ENCODE measurements at places on chromosomes 5 and 9.
A peak's percentile ranks its signal among the peaks of the same experiment; 100 is the strongest.

DNA sequence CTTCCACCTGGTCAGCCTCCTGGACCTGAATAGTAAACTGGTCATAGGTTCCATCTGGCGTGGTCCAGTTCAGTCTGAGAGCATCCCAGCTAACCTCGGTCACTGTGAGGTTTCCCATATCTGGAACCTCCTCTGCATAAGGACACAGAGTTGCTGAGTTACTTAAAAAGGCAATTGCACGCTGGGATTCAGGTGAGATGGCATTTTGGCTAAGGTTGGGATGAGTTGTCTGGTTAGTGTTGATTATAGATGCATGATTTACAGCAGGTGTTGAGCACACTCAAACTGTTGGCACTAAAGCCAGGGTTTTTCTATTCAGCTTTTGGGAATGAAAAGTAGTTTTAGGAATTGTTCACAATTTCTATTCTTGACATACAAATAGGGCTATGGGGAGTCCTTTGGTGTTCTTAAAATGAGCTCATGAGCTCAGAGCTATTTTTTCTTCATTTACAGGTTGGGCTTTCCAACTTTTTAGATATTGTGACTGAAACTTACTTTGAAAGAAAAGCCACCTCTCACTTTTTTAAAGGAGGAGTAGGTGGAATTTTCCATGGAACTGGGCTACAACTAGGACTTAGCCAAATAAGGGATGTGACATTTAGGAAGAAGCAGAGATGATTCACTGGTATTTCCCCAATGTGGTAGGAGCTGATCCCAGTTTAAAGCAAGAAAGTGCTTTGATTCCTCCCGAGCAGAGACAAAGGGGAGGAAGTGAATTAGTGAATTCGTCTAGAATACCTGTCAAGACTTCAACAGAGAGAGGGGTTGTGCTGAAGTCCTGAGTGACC lies 54.7 kb downstream of the TNC start:
- DNase-seq = no peak

GRCh38 chr5:178392931-178393394 lies 160.4 kb upstream of the PHYKPL start:
- DNase-seq = no peak

GRCh38 chr5:169012450-169012849 lies 288.5 kb downstream of the SLIT3 start:
- no peak for DNase-seq

DNA sequence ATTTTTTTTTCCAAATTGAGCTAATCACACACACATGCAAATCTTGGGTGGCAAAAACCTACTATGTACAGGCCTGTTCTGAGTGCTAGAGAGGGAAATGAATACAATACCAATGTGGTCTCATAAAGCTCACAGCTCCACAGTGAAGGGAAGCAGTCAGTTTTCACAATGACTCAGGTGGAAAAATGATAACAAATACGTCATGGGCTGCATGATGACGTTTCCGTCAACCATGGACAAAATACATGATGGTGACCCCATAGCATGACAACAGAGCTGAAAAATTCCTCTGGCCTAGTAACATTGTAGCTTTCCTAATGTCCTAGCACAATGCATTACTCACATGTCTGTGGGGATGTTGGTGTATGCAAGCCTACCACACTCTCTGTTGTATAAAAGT lies 252.5 kb downstream of the TRIM32 start:
- DNase-seq = no peak

DNA sequence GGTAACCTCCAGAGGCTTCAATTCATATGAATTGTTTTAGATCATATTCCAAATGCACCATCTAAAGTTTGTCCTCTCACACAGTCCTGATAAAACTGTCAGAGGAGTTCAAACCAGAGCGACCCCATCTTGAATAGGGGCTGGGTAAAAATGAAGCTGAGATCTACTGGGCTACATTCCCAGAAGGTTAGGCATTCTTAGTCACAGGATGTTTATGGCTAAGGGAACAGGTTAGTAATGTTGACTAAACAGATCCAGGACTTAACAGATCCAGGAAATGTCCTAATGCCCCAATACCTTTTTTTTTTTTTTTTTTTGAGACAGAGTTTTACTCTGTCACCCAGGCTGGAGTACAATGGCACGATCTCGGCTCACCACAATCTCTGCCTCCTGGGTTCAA lies 192.6 kb upstream of the PRDM9 start:
- DNase-seq = peak; percentile 1

DNA sequence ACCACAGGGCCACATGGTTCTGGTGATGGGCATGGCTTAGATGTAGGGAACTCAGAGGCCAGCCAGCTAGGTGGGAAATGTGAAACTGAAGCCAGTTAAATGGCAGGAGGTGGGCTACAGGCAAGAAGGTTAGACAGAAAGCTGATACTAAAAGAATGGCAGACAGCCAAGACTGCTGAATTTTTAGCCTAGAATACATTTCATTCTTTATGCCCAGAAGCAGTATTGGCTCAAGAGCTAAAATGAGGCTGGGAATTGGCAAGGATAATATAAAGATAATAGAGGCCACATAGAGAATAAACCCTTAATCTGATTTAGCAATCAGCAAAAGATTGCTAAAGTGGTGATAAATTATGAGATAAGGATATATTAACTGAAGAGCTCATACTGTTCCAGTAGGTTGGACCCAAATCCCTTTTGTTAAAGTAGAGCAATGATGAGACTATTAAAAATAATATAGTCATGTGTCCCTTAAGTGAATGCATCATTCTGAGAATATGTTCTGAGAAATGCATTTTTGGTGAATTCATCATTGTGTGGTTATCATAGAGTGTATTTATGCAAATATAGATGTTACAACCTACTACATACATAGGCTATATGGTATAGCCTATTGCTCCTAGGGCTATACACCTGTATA lies 234.3 kb downstream of the CHSY3 start:
- peak; percentile 34 for DNase-seq

DNA sequence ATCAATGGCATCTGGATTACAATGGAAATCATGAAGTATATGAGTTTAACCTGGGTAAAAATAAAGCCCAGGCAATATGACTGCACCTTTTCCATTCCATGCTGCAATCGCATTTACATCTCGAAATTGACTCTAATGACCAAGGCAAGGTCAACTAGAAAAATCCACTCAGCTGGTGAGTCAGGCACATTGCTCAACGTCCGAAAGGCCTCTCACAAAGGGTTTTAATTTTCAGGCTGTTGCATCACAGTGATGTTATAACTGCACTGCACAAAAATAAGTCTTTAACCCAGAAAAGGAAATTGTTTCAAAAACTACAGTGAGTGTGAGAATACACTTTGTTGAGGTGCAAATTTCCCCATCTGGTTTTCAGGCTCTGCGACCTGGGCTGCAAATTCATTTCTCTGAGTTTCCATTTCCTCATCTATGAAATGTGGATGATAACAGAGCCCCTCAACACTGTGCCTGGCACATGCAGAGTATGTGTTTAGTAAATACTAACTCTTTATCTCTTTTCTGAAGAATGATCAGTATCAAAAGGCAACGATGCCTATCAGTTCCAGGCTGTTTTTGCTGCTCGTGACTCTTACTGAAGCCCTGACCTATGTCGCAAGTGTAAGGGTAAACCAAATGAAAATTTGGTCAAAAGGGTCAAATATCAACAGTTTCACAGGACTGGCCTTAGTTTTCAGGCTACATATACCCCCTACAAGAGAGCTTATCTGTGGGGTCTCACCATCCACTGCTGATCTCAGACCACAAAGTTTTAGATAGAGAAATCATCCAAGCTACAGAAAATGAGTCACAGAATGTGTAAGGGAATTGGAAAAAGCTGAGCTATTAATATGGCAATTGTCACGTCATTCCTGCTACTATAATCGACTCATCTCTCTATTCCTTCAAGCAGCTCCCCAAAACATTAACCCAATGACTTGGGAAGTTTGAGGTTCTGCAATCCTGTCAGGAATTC lies 4.1 kb downstream of the NFIL3 start:
- DNase-seq = peak; percentile 89

DNA sequence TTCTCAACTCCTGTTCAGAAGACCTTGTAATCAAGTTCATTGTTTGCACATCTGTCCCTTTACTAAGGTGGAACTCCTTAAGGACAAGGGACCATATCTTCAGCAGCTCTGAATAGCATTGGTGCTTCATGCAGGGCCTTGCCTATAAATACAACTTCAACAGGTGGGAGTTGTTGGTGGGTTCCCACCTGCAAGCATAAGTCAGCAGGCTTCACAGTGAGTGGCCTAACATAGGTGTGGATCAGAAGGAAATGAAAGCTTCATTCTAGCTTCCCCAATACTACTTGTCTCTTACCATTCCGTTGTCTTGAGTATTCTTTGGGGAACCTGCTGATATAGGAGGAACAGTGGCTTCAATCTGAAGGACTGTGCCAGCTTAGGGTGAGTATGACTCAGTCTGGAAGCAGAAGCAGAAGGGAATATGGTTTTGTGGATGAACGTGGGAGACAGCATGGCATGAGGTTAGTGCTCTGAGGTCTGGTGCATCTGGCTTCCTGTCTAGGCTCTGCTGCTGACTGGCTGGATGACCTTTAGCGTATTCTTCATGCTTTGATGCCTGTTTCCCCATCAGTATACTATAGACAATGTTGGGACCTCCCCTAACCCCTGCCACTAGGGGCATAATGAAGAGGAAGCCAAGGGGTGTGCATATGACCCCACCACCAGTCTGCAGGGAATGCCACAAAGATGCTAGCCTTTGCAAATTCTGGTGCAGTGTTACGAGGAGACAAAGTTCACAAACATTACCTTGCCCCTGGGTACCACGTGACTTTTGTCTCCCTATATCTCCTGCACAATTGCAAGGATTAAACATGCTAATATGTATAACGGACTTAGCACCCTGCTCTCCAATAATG lies 192.3 kb downstream of the PALM2AKAP2 start:
- DNase-seq = no peak

DNA sequence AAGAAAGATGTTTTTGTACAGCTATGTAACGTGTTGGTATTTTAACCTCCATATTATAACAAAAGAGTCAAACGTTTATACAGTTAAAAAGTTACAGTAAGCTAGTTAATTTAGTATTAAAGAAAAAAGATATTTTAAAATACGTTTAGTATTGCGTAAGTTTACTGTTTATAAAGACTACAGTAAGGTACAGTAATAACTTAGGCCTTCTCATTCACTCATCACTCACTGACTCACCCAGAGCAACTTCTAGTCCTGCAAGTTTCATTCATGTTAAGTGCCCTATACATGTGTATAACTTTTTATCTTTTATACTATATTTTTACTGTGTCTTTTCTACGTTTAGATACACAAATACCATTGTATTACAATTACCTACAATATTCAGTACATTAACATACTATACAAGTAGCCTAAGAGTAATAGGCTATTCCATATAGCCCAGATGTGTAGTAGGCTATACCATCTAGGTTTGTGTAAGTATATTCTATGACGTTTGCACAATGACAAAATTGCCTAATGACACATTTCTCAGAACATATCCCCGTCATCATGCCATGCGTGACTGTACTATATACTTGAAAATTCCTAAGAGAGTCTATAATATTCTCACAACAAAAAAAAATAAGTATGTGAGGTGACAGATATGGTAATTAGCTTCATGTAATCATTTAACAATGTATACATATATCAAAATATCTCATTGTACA lies 33.8 kb downstream of the ERP44 start:
- peak; percentile 60 for DNase-seq

DNA sequence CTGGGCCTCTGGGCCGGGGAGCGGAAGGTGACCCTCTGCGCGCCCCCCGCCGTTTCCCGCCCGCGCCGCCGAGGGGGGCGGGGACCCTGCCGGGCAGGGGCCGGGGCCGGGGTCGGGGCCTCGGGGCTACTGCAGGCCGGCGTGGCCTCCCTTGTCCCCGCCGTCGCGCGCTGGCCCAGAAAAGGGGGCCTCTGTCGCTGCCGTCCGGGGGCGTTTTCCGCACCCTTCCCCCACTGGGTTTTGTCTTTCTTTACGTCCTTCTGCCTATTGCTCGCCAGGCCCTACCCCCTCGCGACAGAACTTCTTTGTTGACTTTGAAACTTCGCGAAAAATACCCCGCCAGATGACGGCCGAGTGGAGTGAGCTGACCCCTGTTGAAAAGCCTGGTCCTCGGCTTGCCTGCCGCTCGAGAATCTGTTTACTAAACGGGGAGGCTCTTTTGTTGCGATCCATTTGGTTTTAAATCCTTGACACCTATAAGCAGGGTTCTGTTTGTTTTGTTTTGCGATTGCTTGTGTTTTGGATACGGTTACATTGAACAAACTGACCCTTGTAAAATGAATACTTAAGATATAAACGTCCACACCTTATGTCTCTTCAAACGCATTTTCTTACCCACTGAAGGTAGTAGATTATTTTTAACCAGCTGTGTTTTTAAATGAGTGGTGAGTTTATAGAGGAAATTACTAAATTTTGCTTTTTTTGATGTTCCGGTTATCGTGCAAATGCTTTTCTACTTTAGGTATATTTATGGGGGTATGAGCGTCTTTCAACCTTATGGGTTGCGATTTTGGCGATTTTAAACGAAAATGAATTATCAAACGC lies 765 bp downstream of the MARCHF6 start:
- no peak for DNase-seq

DNA sequence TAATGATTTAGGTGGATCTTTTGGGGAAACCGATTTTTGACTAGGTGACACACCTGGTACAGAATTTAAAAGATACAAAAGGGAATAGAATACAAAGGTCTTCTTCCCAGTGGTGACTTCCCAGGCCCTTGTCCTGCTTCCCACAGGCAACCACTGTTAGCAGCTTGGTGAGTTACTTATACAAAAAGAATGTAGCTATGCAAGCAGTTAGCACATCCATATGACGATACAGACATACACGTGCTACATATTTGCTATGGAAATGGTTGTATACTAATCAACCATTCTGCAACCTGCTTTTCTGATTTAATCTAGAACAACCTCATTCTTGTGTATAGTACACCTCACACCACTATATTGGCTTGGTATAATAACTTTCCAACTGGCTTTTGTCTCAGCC lies 51.0 kb downstream of the OTULIN start:
- peak; percentile 21 for DNase-seq

GRCh38 chr9:111598733-111599091 lies 735 bp downstream of the PTGR1 start:
- DNase-seq = no peak

DNA sequence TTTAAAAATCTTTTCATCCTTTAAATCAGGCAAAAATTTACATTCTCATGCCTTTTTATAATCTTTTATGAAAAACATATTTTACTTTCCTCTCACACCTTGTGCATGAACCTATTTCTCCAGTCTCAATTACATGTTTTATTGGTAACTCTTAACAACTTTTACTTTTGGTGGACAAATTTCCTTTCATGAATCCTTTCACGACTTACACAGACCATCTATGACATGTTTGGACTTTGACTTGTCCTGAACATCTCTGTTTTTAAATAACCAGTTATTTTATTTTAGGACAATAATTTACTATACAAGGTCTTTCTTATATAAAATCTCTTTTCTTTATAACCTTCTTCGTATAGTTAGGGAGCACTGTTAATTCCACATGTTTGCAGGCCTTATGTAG lies 26.5 kb upstream of the MTMR12 start:
- DNase-seq = no peak

Measured in fibroblast of skin of left quadriceps (primary cell).